ENCODE measurements at places on chromosomes 1 and 21. TPM values are rescaled to one million over a fixed set of nuclear protein-coding genes. Genes with fewer than 3 reads are reported as not detected.

PROX1 gene
- total RNA-seq = 0.26 TPM

CRNN gene
- total RNA-seq = under 0.01 TPM

LRRC3 gene
- under 0.01 TPM for total RNA-seq

MSH4 gene
- 0.52 TPM for total RNA-seq

NTPCR gene
- 14.4 TPM for total RNA-seq

SMIM1 gene
- total RNA-seq = 4.1 TPM

ETNK2 gene
- 5.2 TPM for total RNA-seq

TRIM67 gene
- total RNA-seq = not detected

ZNF670 gene
- 1.1 TPM for total RNA-seq

ZNF648 gene
- total RNA-seq = not detected

C1QTNF12 gene
- 2.8 TPM for total RNA-seq

HPCAL4 gene
- not detected for total RNA-seq

SLAMF1 gene
- total RNA-seq = not detected

TPTE gene
- not detected for total RNA-seq

ARHGAP29 gene
- total RNA-seq = 11.6 TPM

TMPRSS2 gene
- total RNA-seq = not detected

CELSR2 gene
- 0.63 TPM for total RNA-seq

CSF3R gene
- under 0.01 TPM for total RNA-seq

CHIA gene
- total RNA-seq = not detected

KPRP gene
- total RNA-seq = not detected

RXRG gene
- not detected for total RNA-seq

HORMAD1 gene
- total RNA-seq = 0.16 TPM

RBM11 gene
- not detected for total RNA-seq

SLC39A1 gene
- total RNA-seq = 99.1 TPM

INSRR gene
- total RNA-seq = not detected

HAO2 gene
- not detected for total RNA-seq

CFHR3 gene
- not detected for total RNA-seq

LORICRIN gene
- total RNA-seq = not detected

TMPRSS3 gene
- not detected for total RNA-seq

BROX gene
- 29.9 TPM for total RNA-seq

HFM1 gene
- total RNA-seq = 0.43 TPM

PIK3C2B gene
- total RNA-seq = 4.9 TPM

OR2T35 gene
- total RNA-seq = not detected

TSACC gene
- total RNA-seq = not detected

SNAPIN gene
- total RNA-seq = 50.9 TPM

USP48 gene
- total RNA-seq = 42.7 TPM

TBX19 gene
- 0.63 TPM for total RNA-seq

LMOD1 gene
- total RNA-seq = 3.5 TPM

NOTCH2NLA gene
- total RNA-seq = 86.9 TPM

ZNF669 gene
- 7.5 TPM for total RNA-seq

MARK1 gene
- under 0.01 TPM for total RNA-seq

PGLYRP3 gene
- total RNA-seq = not detected

TDRD10 gene
- under 0.01 TPM for total RNA-seq

RNU1-4 gene
- 2,114 TPM for total RNA-seq

NBPF12 gene
- 4.6 TPM for total RNA-seq

BPNT1 gene
- total RNA-seq = 18.0 TPM

ADGRL4 gene
- 8.2 TPM for total RNA-seq

TRAF3IP3 gene
- total RNA-seq = not detected

LDLRAD1 gene
- total RNA-seq = not detected

VWA5B1 gene
- total RNA-seq = not detected

RSPO1 gene
- 0.16 TPM for total RNA-seq

CD52 gene
- not detected for total RNA-seq

DUSP12 gene
- total RNA-seq = 28.5 TPM

MCOLN3 gene
- 6.9 TPM for total RNA-seq
